Epithelial cell of esophagus (primary cell): ENCODE measurements at places on chromosomes 2 and 18.

GRCh38 chr2:67888351-67889005 lies 174.3 kb downstream of the C1D start:
- DNase-seq, result no peak

GRCh38 chr18:49813319-49814146 lies at the start of gene ACAA2:
Gene ACAA2 (minus strand): TSS chr18:49813533. CDS start chr18:49813484, 49 bp downstream.
- peak; percentile 94 for DNase-seq

GRCh38 chr2:78290581-78291214 lies 734.8 kb upstream of the REG3G start:
- no peak for DNase-seq

DNA sequence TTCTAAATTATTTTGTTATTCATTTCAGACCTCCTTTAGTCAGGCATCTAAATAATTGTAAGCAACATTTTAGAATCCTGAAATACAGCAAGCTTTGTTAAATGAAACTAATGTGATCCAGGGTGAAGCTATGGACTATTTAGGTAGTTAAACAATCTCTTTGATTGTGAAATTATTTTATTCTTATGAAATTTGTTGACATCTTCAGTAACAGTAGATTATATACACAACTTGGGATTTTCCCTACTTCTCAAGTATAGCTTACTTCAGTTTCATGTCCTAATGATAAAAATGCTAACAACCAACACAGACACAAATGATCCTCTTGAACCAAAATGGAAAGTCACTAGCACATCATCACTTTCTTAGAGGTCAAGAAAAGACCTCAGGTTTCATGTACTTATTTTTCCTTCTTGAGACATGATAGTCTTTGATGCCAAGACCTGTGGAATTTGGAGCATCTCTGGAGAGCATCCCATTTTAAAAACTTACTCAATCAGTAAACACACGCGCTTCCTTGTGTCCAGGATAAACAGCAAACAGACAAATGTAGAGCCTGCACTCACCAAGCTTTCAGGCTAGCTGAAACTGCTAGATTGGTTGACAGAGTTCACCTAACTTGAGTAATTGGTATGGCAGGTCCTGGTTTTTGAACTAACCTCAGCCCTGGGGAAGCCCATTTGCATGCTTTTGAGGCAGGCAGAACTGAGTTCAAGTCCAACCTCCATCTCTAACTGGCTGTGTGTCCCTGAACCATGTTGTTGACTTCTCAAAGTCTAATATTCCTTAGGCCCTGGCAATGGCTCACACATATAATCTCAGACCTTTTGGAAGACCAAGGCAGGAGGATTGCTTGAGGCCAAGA lies 47.8 kb downstream of the KCTD18 start:
- DNase-seq, result no peak

DNA sequence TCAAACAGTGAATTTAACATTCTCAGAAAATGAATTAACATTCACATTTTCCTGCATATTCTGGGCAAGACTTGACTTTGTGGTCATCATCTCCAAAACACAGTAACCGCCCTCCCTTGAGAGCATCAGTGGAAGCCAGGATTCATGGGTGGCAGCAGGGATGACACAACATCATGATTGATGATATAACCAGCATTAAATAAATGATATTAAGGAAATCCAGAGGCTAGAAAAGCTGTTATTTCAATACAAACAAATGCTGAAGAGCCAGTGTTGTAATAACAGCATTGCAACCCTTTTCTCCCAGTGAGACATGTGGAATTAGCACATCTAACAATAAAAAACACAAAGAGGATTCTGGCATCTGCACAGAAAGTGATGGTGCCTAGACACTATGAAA lies 41.1 kb downstream of the CDC42EP3 start:
- DNase-seq, result no peak

- DNase-seq, result no peak
Measured at GRCh38 chr2:240364582-240364960, 70.9 kb upstream of the GPC1 start.

DNA sequence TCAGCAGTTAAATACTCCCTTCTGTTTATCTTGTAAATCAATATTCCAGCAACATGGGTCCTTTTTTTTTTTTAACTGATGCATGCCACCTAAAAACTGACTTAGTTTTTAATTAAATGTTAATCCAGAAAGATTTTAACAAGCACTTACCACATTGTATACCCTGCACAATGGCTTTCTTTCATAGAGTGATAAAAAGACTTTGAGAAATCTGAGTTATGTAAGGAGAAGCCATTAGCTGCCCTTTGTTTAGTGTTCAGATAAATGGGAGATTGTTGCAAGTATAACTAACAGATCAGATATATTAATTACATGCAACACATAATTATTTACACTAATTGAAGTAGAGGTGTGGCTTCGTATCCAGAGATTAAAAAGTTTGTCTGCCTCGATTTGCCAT lies 22.7 kb upstream of the NFATC1 start:
- no peak for DNase-seq

DNA sequence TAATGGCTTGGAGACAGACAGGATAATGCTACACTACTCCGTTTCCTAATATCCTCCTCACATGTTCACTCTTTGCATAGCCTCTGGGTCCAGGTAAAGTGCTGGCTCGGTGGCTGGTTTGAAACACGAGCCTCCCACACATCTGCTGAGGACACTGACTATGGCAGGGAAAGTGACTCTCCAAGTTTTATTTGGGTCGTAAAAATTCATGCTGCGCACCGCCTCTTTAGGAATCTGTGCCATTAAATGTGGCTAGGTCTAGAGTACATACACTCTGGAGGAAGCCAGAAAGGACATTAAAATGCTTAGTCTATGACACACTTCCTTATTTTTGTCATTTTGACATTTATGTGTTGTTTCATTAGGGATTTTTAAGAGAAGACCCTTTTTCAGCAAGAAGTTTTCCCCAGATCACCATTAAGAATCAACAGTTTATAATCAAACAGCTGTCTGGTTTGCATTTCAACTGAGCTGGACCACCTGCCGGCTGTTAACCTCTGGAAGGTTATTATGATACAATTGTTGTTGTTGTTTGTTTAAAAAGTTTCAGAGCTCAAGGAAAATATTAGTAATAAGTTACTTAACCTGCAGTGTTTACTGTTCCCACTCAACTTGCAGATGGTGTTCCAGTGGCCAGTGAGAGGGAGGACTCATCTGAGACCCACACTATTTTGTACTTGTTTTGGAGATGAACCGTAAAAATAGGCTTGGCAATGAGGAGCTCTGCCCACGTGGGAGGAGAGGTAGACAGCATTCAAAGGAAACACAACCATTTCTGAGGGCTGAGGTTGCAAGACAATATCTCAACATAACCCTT lies 443.3 kb upstream of the MEIS1 start:
- no peak for DNase-seq

- no peak for DNase-seq
Measured at GRCh38 chr2:224934526-224935188, 107.6 kb downstream of the DOCK10 start.
